ENCODE measurements at places on chromosomes 2 and 18.
A peak's percentile ranks its signal among the peaks of the same experiment; 100 is the strongest.

- DNase-seq: no peak
Measured at GRCh38 chr2:43355399-43355798, 129.0 kb upstream of the ZFP36L2 start.

GRCh38 chr2:148876595-148877402, 1.8 kb downstream of the KIF5C start:
- peak; percentile 35 for DNase-seq

DNA sequence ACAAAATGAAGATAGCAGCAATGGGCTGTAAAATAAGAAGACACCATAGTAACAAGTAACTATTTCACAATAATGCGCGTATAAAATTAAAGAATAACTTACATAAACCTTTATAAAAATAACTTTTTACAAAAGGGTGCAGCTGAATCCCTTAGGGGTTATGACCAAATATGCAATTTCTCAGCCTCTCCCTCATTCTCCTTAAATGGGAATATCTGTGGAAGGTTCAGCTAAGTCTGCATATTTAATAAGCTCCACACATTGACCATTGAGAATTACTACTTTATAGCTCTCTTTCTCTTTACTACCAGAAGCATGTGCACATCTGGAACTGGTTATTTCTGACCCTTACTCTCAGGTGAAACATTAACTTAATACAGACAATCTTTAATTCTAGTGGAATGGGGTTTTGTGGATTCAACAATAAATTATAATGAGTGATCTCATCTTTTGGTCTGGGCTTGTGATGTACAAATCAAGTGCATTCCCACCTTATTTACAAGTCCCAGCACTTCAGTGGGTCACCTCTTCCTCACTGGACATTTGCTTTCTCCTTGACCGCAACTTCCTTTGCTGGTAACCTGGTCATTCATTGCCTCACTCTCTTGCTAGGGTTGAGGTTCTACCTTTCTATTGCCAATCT, 15.7 kb downstream of the ARHGAP15 start:
- no peak for DNase-seq

- DNase-seq: no peak
Measured at GRCh38 chr2:159613651-159614285, 2.6 kb downstream of the BAZ2B start.

GRCh38 chr18:2971741-2972552, 41.0 kb downstream of the LPIN2 start:
- no peak for DNase-seq

DNA sequence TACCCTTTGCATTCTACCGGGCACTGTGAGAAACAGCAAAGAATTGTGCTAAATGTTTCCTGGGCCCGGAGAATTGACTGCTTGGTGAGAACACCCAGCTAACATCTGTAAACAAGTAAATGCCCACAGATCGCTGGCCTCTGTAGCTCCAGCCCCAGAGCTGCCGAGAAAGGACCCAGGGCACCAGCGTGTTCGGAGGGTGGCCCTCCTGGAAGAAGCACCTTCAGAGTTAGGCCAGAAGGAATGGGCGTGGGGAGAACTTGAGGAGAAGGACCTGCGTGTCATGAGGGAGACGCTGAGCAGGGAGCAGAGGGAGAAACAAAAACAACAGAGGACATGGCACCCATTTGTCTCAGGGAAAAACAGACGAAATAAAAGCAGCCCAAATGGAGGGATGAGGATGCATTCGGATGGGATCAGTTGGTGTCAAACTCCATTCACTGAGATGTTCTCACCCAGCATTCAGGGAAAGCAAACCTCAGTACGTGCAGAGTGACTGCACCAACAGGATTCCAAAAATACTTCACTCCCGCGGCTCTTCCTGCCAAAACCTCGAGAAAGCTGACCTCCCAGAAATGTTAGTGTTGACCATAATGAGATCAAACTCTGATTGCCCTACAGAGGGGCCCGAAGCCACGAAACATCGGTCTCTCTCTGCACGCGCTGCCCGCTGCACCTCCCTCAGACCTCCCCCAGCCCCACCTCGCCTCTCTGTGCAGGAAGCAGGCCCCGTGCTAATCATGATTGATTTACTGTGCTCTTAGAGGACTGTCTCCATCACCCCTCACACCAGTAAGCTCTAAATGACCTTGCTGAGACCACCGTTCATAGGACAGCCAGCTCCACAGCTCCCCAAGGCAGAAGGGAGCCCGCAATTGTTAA, 376.3 kb upstream of the SALL3 start:
- no peak for DNase-seq

- peak; percentile 97 for DNase-seq
Measured at GRCh38 chr2:99489761-99490622, at the start of gene REV1. Gene REV1 (minus strand): TSS chr2:99490017. CDS start chr2:99464975, 25,042 bp downstream.

DNA sequence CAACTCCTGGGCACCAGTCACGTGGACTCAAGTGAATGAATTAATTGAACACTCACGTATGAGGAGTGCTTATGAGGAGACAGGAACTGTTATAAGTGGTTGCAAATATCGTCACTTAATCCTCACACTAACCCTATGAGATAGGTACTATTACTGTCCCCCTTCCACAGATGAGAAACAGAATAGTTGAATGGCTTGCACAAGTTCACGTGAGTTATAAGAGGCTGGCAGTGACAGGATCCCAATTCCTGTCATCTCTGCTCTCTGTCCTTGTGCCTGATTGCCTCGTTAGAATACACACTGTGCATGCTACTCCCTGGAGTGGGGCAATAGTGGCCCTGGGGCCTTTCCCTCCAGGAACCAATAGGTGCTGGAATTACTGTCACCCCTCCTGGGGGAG, 253.5 kb downstream of the DYSF start:
- DNase-seq: no peak

GRCh38 chr2:86140969-86141392, 34.9 kb downstream of the PTCD3 start:
- DNase-seq: no peak

DNA sequence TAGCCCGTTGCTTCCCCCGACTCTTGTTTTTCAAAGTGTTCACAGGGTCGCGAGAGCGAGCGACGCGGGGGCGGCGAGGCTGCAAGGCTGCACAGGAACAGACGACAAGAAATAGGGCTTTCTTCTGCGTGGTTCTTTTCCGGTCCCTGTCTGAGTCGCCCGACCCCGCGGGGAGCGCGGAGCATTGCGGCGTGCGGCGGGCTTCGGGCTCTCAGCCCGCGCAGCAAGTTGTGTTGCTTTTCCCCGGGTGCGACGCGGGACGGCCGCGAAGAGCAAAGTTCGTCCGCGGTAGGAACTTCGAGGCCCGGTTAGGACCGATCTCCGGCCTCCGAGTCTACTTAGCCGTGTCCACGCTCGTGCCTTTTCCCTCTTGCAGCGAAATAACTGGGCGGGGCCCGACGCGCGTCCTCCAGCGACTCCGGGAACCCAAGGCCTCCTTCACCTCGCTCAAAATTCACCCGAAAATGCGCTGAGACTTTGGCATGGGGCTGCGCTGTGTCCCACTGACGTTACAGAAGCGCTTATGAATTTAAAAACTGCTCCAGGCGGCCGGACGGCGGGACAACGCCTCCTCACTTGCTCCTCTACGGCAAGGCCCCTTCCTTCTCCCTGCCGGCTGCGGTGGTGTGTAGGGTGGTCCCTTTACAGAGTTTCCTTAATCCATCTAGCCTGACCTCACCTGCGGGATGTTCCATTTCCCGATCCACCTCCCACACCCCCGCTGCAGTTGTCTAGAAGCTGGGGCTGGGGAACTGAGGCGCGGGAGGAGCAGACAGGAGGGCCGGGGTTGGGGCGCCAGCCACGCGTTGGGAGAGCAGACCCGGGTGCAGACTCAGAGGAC, 1.5 kb upstream of the BCL2L11 start:
- DNase-seq: peak; percentile 44

DNA sequence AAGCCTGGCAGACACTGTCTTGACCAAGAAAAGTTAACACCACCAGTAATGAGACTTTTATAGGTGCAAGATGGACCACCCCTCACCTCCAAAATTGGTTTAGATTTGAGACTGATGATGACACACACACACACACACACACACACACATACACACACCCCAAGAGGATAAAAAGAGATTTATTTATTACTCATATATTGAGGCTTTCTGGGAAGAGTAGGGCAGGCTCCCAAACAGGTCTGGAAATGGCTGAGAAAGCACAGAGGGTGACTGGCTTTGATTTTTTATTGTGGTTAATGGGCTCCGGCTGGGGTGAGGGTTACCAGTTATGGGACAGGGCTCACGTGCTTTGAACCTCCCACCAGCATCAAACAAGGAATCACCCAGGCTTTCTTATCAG, 54.2 kb upstream of the ADAM23 start:
- DNase-seq: no peak

GRCh38 chr2:55871637-55872036, 51.9 kb downstream of the EFEMP1 start:
- no peak for DNase-seq

DNA sequence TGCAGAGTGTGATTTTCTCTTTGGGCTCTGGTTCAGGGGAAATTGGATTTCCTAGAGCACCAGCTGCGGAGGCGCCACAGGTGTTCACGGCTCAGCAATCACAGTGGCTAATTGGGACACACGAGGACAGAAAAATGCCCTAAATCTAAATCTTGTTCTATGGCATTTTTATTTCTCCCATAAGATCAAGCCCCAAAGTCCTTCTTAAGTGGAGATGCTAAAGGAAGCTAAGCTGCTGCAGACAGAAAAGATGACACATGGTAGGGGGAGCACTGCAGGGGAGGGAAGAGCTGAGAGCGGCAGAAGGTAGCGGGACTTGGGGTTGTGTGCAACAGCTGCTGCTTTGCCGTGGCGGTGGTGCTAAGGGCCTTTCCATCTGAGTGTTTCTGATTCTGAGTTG, 280.6 kb downstream of the MYT1L start:
- no peak for DNase-seq

DNA sequence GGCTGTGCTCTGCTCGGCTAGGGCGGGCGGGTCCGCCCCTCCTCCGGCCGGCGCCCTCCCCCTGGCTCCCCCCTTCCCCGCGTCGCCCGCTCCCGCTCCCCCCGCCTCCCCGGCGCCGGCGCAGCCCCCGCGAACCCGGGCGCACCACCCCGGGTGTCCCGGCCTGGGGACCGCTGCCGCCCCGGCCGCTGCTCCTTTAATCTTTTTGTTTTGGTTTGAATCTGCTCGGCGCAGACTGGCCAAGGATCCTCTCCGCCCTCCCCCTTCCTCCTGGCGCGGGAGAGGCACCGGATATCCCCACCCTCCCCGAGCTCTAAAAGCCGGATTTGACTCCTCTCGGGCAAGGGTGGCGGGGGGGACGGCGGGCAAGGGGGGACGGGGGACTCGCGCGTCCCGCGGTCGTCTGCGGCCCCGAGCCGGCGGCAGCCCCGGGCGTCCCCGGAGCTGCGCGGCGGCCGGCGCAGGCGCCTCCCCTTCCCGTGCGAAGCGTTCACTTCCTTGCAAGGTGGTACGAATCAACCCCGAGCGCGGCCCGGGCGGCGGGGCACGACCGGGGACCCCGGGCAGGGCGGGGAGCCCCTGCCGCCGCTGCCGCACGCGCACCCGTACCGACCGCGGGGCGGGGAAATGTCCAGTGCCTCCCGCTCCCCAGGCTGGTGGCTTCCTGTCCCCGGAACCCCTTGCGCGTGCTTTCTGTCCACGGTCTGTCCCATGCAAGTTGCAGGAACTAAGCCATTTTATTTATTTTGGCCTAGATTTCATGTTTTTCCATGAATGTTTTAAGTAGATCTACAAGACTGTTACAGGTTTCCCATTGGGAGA, at the start of gene PTGR3:
TSS of gene PTGR3 (minus strand) at position 11 of the 822 bp plus-strand sequence. CDS start 81 bp downstream, outside the sequence.
- DNase-seq: peak; percentile 93

GRCh38 chr2:237816531-237816930, 18.0 kb downstream of the RBM44 start:
- DNase-seq: no peak

DNA sequence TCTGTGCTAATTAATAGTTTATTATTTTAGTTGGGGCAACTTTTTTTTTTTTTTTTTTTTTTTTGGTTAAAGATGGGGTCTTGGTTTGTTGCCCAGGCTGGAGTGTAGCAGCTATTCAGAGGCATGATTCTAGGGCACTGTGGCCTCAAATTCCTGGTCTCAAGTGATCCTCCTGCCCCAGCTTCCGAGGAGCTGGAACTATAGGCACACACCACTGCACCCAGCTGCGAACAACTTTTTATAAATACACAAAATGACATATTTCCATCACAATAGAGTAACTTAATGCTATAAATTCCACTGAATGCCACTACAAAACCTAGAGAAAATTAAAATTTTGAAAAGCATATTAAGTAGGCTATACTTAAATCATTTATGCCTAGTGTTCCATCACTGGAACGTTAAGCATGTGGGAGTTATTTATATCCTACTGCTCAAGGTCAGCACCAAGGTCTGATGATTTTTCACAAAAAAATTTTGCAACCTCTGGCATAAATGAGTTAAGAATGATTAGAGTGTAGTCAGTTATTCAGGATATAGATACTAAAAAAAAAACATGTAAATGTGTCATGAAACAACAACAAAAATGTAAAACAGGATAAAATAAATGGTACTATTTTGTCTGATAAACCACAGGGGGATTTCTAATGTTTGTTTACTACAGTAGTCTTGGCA, 46.8 kb downstream of the GFPT1 start:
- no peak for DNase-seq

- DNase-seq: peak; percentile 33
Measured at GRCh38 chr2:239075918-239076758, 228.3 kb downstream of the TWIST2 start.

DNA sequence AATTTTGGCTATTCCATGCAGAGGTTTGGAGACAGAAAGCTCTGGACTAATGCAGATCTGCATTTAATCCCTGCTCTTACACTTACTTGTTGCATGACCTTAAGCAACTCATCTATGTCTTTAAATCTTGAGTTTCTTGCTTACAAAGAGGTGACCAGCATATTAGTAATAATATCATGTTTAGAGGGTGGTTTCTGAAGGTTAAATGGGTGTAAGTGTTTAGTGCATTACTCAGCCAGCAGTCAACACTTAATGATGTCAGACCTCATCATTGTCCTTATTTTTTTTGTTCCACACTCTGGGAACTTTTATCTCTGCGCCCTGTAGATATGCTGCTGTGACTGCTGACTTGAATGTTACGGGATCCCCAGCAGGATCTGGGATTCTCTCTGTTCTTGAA, 1.7 kb downstream of the IL1RL1 start:
- no peak for DNase-seq

- DNase-seq: peak; percentile 88
Measured at GRCh38 chr18:48441405-48441881, 32.3 kb upstream of the ZBTB7C start.

DNA sequence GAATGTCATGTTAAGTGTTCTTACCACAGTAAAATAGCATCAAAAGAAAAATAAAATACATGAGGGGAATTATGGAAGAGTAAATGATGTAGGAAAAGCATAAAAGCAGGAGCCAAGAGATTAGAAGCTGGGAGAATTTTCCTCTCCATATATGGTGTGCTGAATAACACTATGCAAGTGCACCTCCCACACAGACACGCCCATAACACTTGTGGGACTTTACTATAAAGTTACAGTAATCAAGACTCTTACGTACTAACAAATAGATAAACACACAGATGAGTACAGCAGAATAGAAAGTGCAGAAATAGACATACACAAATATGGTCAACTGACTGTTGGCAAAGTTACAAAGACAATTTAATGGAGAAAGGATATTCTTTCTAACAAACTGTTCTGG, 16.0 kb upstream of the SPHKAP start:
- no peak for DNase-seq

GRCh38 chr2:149466635-149467034, 120.9 kb downstream of the MMADHC start:
- no peak for DNase-seq

GRCh38 chr2:137380610-137381009, 583.7 kb upstream of the HNMT start:
- no peak for DNase-seq

GRCh38 chr18:56021136-56021808, 433.3 kb upstream of the TCF4 start:
- DNase-seq: no peak

- no peak for DNase-seq
Measured at GRCh38 chr2:148493822-148494563, 150.6 kb upstream of the EPC2 start.

- no peak for DNase-seq
Measured at GRCh38 chr2:200259577-200259957, 46.9 kb upstream of the SPATS2L start.
